Activated naive CD4-positive, alpha-beta T cell treated with Interleukin-2 at 50 U/mL for 16 hours (primary cell): ENCODE measurements at places on chromosomes 7 and 10.

- DNase-seq: peak; percentile 56
Measured at GRCh38 chr10:122551450-122551849, 9.1 kb upstream of the DMBT1 start.

- no peak for DNase-seq
Measured at GRCh38 chr7:87810130-87810529, 66.0 kb downstream of the SLC25A40 start.

GRCh38 chr10:97095701-97096260 lies 90.0 kb downstream of the SLIT1 start:
- DNase-seq: no peak

DNA sequence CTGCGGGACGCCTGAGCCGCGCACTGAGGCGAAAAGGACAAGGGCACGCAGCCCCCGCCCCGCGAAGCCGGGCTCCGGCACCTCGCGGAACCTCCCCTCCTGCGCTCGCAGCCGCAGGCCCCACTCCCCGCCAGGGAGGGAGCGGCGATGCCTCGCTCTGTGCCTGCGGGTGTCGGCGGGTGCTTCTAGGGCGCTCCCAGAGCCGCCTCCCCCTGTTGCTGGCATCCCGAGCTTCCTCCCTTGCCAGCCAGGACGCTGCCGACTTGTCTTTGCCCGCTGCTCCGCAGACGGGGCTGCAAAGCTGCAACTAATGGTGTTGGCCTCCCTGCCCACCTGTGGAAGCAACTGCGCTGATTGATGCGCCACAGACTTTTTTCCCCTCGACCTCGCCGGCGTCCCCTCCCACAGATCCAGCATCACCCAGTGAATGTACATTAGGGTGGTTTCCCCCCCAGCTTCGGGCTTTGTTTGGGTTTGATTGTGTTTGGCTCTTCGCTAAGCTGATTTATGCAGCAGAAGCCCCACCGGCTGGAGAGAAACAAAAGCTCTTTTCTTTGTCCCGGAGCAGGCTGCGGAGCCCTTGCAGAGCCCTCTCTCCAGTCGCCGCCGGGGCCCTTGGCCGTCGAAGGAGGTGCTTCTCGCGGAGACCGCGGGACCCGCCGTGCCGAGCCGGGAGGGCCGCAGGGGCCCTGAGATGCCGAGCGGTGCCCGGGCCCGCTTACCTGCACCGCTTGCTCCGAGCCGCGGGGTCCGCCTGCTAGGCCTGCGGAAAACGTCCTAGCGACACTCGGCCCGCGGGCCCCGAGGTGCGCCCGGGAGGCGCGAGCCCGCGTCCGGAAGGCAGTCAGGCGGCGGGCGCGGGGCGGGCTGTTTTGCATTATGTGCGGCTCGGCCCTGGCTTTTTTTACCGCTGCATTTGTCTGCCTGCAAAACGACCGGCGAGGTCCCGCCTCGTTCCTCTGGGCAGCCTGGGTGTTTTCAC lies 519 bp downstream of the ITGB8 start:
- DNase-seq: peak; percentile 11

DNA sequence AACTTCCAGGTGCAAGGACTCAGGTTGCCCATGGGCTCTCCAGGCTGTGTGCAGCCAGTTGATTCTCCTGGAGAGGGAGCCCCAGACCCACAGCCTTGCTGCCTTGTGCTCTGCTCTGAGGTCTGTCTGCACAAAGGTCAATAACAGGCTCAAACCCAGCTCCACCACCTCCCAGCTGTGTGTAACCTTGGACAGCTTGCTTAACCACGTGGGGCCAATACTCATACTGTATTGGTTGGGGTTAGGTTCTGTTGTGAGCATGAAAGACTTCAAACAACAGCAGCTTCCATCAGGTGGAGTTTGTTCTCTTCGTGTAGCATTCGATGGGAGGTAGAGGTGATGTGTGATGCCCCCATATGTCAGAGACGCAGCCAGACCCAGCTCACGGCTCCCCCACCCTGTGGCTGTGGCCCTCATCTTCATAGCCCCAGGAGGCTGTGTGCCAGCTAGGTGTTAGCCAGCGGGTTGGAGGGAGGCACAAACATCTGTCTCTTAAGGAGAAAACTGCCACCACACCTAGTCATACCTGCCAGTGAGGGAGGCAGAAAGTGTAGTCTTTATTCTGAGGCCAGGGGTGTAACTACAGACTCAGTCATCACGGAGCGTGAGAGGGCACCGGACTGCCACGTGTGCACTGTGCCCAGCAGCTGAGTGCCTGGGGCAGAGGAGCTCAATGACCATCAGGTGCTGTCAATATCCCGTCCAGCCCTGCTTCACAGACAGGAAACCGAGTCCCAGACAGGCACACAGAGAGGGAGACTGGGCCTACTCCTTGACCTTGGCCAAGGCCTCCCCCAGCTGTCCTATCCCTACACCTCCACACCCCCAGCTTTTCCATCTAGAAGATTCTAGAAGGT lies 8.1 kb upstream of the POLD2 start:
- DNase-seq: no peak

DNA sequence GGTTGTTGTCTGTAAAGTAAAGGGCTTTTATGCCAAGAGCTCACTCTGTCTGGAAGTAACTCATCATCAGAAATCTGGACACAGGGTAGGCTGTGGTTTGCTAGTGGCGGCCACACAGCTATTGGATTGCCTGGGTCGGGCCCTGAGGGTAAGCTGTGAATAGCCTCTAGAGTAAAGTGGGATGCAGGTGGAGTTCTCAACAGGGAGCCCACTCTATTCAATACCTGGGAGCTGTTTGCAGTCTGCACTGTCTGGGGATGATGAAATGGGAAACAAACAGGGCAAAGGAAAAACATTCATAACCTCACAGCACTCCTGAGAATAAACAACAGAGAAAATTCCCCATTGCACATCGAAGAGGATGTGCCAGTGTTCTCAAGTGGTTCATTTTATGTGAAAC lies 582.6 kb downstream of the CALN1 start:
- no peak for DNase-seq

GRCh38 chr7:159141660-159142059 lies 3.0 kb downstream of the VIPR2 start:
- no peak for DNase-seq

- DNase-seq: peak; percentile 34
Measured at GRCh38 chr10:112115781-112116385, 67.7 kb downstream of the GPAM start.

GRCh38 chr7:151020231-151020630 lies 4.1 kb downstream of the ATG9B start:
- DNase-seq: no peak

GRCh38 chr10:82757901-82758300 lies 882.9 kb downstream of the NRG3 start:
- DNase-seq: no peak

DNA sequence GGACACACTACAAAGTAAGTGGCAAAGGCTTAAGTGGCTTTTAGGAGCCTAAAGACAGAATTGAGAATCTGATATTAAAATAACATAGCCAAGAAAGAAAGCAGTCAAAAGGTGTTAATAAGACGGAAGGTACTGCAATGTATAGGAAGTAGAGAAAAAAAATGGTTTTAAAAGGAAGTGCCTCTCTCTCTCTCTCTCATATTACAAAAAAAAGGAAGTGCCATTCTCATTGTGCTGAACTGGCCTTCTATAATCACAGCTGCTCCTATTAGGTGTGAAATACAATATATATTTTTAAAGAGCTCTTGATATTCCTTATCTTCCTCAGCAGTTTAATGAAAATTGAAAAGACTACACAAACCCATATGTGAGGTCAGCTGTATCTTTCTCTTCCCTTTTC lies 199.4 kb upstream of the NPVF start:
- DNase-seq: no peak

- no peak for DNase-seq
Measured at GRCh38 chr7:110983822-110984456, 107.0 kb upstream of the LRRN3 start.

DNA sequence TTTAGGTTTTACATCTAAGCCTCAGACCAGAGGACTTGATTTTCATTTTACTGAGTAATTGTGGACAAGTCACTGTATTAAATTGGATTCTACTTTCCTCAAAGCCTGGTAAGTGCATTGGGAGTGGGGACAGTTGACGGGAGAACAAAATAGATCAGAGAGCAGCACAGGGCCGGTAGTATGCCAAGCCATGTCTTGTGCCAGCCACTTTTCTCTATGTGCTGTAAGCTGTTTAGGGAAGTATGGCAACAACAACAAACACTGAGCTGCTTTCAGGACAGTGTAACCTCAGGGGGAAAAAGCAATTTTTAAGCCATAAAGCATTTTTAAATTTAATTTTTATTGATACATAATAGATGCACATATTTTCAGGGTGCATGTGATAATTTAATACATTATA lies 365.9 kb upstream of the IGFBP3 start:
- no peak for DNase-seq

- DNase-seq: no peak
Measured at GRCh38 chr10:17169803-17170202, 31.7 kb downstream of the TRDMT1 start.

DNA sequence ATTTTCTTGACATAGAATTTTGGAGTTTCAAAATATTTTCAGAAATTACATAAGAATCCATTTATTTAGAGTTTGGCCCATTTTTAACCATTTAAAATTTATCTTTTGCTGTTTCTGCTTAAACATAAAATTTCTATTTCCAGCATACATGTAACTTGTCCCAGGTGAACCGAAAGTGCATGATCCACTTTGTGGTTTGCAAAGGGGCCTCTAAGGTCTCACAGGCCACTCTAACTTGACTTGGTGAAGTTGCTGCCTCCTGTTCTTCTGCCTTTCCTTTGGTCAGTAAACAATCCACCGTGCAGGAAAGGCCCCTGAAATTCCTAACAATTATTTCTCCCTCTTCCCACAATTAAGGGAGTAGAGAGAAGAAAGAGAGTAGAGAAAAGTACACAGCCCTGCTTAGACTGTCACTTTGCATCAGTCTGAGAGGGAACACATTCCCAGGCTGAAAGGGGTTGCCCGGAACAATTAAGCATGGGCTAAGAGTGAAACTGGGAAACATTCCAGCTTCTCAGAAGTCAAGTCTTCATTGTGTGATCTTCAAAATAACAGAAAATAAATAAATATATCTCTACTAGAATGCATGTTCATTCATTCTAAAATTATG lies 79.5 kb upstream of the SEMA3A start:
- DNase-seq: no peak

- no peak for DNase-seq
Measured at GRCh38 chr7:114819616-114820362, 102.1 kb upstream of the MDFIC start.

- no peak for DNase-seq
Measured at GRCh38 chr7:22487978-22488642, 11.9 kb downstream of the STEAP1B start.

DNA sequence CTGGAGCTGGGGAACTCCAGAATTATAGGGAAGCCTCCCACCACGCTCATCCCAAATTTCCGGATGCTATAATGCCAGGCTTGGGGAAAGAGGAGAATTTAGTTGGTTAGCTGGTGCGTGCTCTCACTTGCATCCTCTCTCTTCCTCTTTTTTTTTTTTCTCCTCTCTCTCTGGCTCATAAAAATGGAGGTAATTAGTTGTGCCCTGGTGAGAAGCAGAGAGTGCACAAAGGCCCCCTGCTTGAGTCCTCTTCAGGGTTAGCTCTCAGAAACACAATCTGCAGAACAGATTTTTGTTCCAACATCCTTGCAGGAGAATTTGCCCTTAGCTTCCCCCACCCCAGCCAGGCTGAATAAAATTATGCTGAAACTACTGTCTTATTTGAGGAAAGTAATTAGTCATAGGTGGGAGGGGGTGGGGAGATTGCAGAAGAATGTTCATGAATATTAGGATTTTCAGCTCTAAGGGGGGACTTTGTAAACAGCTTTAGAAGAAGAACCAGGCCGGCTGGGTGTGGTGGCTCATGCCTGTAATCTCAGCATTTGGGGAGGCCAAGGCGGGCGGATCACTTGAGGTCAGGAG lies 7.6 kb downstream of the SERPINE1 start:
- no peak for DNase-seq

DNA sequence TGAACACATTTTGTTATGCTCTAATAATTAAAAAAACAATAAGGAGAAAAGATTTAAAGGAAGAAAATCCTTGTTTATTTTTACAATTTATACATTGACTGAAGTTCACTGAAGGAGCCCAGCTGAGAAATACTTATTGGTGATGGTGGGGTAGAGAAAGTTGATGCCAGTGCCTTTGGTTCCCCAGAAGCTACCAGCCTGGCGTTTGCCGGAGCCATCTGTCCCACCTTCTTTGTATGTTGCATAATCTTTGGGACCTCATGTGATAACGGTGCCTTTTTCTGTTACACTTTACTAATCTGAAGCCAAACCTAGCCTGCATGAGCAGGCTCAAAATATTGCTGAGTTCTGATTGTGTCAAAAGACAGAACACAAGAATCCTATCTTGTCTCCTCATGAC lies 22.7 kb downstream of the ZNF365 start:
- DNase-seq: no peak

GRCh38 chr10:77932016-77932715 lies 5.6 kb upstream of the DLG5 start:
- DNase-seq: no peak

DNA sequence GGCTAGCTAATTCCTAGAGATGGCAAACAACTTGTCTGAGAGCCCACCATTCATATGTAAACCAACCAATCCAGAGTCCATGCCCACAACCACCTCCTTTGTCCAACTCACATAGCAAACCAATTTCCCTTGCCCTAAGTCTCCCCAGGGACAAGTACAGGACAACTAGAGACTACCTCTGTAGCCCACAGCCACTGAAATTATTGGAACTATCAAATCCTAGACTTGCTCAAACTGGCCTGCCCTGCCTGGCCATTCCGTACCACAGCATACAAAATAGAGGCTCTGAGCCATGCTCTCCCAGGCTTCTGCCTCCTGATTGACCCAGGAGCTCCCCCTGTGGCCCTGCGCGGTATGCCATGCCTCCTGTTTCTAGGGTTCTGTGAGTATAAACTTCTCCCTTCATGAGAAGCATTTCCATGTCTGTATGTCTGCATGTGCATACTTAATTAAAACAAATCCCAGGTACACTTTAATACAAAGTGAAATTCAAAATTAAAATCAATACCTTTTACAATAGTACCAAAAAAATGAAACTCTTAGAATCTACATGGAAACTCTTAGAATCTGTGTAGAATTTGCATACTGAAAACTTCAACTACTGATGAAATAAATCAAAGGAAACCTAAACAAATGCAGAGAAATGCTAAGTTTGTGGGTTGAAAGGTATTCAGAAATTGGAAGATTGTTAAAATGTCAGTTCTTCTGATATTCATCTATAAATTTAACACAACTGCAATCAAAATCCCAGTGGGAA lies 4.0 kb upstream of the HECW1 start:
- peak; percentile 38 for DNase-seq

- no peak for DNase-seq
Measured at GRCh38 chr10:71245420-71246325, 33.3 kb downstream of the UNC5B start.

GRCh38 chr7:28738412-28738811 lies 219.7 kb downstream of the TRIL start:
- DNase-seq: no peak
